ENCODE measurements at places on chromosomes 2 and 18.

DNA sequence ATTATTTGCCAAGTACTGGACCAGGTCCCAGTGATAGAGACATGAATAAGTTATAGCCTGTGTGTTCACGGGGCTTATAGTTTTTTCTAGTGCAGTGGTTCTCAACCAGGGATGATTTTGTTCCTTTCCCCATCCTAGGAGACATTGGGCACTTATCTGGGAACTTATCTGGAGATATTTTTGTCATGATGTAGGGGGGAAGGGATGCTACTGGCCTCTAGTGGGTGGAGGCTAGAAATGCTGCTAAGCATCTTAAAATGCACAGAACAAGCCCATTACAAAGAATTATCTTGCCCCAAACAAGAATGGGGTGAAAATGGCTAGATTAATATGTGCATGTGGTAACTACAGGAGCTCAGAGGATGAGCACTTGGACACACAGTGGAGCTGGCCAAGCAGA is 75.2 kb downstream of the KLHL29 start:
- DNase-seq = no peak

DNA sequence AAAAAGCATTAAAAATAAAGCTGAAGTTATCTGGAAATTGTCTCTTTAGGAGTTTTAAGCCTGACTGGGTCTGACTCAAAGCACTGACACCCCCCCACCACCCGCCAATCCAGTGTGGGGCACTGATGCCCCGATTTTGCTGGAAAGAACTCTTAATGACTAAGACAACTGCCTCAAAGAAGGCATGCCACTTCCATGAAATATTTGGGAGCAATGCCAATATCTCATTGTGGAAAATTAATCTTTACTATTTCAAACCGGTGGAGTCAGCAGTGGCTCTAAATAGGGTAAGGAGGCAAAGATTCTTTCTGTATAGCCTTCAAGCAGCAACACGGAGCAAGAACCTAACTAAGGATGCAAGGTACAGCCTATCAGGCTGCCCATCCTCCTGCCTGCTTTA is 4.5 kb downstream of the FKBP7 start:
- no peak for DNase-seq

GRCh38 chr18:55857956-55858355 is 270.0 kb upstream of the TCF4 start:
- no peak for DNase-seq

DNA sequence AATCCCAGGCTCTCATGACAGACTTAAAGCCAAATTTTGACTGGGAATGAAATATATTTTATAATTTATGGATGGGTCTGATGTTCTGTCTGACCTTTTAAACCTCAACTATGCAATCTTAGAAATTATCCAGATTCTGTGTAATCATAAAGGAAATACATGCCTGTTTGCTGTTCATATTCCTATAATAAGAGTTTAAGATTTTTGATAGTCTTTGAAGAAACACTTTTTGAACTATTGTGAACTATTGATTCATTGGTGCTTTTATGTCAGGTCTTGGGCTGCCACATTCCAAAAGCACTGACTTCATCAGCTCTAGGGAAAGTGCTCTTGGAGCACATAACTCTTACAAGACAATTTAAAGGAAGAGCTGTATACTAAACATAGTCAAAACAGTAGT is 64.2 kb downstream of the CCDC150 start:
- DNase-seq = no peak

DNA sequence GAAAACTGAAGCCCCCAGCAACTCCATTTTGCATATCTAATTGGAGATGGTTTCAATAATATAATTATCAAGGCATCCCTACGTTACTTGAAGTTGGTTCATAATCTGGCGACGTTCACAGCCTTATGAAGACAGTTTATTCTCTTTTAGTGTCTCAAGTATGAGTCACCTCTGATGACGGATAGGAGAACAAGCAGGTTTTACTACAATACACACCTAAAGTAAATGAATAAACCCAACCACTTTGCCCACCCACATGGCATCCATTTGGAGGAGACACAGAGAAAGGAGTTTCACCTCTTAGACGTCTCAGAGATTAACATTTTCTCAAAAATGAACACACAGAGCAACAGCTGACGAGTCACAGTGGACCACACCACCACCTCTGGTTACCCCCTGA is 40.8 kb downstream of the BCL11A start:
- no peak for DNase-seq

DNA sequence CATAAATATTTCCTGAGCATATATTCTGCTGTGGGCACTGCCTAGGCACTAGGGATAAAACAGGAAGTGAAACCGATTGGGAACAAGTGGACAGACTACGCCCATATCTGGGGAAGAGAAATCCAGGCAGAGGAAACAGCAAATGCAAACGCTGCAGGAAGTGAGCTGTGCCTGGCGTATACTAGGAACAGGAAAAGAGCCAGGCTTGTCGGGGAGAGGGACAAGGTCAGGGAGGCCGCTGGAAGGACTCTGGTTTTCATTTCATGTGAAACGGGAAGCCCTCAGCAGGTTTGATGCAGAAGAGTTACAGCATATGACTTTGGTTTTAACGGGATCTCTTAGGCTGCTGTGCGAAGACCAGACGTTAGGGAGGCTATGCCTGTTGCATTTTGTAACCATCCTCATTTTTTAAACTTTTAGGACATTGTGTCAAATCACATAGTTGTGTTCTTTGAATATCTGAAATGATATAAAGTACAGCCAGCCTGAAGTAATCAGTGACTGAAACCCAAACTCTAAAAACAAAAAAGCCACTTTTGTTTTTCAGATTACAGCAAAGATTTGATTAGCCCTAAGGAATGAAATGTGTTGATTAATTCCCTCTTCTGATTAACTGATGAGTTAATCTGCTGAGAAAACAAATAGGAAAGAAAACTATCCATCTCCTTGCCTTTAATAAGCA is 110.2 kb upstream of the PIEZO2 start:
- no peak for DNase-seq

DNA sequence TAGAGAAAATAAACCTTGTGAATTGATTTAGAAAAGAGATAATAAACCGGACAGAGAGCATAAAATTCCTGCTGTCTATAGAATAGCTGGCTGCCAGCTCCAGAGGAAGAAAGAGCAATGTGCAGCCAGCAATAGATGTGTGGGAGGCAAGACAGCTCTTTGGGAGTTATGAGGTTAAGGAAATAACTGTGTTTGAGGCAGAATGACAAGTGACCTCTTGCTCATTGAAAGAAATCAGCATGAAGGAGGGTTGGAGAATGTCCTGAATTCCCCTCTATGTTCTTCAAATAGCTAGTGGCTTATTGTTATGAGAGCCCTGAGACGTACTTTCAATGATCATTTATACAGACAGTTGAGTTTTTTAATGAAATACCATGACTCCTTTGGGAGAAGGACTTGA is 1009.9 kb upstream of the NXPH2 start:
- no peak for DNase-seq

- DNase-seq = no peak
These were observed 38.6 kb downstream of the SNED1 start for GRCh38 chr2:241036964-241037421.

- DNase-seq = no peak
These were observed 20.4 kb upstream of the SANBR start for GRCh38 chr2:61045226-61045625.

- no peak for DNase-seq
These were observed 119.4 kb downstream of the GREB1L start for GRCh38 chr18:21361307-21361880.

DNA sequence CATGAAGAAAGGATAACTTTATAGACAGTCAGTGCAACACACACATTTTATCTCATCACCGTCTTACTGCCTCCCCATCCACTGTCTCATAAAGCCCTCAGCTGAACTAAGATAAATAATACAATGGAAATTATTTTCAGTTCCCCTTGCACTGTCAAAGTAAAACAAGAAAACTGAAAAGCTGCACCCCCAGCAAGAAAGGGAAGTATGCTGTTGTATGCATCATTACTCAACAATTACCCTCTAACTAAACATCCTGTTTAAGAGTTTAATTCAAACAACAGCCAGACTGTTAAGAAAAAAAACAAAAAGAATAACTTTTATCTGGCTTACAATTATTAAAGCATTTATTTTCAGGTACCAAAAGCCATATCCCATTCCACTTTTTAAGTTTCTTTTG is 25.0 kb downstream of the MPPE1 start:
- no peak for DNase-seq

DNA sequence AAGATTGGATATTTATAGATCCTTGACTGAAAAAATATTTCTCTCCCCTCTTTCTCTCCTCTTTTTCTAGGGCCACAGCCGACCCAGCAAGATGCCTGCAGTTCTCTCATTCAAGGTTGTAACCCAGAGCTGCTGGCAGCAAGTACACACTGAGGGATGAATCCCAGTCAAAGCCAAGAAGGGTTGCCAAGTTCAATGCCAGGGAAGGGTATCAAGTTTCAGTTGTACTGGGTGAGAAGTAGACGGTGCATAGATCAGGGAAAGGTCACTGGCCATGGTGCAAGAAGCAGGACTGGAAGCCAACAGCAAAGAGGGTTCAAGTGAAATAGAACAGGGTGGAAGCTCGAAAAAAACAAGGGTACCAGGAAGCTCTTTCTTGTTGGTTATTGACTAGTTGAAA is 170.2 kb downstream of the NRP2 start:
- DNase-seq = no peak

DNA sequence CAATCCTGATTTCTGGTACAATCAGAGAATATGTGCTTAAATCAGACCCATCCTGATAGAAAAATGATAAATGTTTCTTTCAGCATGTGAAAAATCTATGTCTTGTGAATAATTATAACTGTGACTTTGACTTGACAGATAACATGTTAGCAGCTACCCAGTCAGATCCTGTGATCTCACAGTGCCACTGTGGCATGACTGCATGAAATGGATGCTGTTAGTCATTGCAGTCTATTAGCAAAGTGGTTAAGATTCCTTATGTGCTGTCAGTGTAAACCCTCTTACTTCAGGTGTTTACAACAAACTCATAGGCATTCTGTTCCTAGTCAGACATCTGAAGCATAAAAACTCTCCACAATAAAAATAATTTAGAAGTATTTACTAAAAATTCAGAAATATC is 244.6 kb upstream of the RND3 start:
- no peak for DNase-seq

DNA sequence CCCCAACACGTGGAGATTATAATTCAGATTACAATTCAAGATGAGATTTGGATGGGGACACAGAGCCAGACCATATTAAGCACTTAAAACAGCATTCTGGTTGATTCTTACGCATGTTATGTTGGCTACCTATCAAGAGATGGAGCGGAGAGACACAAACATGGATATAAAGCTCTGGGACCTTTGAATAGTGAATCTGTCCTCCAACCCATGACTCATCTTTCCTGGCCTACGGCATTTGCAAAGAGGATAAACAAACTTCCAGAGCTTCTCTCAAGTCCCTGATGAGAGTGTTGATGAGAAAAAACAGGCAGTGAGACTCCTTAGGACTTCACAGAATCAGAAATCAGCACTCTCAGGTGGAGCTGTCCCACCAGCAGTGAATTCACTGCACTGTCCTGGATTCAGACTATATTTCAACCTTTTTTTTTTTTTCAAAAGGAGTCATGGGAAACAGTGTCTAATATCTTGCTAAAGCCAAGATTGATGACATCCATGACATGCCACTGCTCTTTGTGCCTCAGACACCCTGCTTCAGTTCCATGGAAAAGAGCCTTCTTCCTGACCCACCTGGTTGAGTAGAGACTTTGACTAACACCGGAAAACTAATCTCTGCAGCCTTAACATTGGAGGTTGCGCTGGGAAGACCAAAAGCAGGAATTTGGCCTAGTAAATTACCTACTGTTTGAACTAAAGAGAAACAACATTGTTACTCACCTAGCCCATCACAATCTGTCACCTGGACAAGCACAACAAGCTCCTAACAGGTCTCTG is 62.1 kb upstream of the NPAS2 start:
- DNase-seq = no peak

DNA sequence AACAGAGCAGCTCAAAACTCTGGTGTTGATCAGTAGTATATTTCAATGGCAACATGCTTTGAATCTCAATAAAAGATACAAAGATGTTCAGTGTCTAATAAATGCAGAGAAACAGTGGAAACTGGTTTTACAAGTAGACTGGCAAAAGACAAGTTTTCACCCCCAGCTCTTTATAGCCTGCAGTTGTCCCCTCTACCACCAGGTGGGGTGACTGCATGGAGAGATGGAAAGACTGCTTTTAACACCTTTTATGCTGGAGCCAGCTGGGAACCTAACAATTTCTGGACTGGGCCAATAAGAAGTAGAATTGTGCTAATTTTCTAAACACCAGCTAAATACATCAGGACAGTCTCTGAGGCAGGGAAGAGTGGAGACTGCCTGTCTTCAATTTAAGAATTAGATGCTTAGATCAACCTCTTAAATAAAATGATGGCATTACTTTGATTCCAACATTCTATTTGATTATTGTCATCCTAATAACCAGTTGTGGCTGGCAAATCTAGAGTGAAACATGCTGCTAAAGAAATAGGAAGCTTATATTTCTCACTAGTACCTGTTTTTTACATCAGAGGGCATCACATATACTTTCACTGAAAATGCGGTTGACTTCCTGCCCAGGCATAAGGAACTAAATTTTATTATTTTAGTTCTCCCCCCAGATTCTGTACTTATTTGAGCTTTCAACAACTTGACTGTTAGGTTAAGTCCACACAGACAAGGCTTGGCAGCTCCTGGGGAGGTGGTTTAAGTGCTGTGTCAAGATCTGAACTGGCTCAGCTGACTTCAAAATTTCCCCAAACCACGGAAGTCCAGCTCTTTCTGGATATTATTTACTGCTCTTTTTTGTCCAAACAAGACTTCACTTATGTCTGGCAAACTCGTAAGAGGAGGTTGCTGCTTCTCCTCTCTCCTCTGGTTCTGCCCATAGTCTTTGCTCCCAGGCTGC is 140.5 kb downstream of the TPGS2 start:
- no peak for DNase-seq

DNA sequence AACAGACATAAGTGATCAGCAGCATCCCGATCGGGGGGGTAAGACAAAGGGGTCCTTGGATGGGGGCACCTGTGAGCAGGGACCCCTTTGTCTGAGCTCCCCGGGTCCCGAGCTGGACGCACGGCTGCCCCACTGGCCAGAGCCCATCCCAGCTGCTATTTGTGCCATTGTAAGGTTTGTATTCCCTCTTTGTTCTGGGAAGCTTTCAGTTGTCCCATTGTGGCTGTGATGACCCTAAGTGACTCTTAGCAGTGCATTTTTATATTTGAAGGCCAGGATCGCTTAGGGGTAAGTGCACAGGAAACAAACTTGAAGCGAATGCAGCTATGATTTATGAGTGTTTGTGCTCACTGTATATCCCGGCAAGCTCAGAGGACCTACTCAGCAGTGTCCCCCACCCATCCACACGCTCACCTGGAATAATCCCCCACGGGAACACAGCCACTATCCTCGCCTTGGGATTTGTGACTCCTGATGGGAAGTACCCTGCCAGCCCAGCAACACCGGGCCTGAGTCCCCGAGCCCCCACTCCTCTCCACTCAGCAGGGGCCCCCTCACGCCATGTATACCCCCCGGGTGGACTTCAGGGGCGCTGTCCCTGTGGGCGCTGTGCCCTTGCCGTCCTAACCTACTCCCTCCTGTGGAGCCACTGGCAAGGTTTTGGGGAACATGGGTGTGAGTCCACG is 80.1 kb downstream of the MBP start:
- no peak for DNase-seq
